ENCODE measurements at places on chromosomes 16 and 17.
A peak's percentile ranks its signal among the peaks of the same experiment; 100 is the strongest.

DNA sequence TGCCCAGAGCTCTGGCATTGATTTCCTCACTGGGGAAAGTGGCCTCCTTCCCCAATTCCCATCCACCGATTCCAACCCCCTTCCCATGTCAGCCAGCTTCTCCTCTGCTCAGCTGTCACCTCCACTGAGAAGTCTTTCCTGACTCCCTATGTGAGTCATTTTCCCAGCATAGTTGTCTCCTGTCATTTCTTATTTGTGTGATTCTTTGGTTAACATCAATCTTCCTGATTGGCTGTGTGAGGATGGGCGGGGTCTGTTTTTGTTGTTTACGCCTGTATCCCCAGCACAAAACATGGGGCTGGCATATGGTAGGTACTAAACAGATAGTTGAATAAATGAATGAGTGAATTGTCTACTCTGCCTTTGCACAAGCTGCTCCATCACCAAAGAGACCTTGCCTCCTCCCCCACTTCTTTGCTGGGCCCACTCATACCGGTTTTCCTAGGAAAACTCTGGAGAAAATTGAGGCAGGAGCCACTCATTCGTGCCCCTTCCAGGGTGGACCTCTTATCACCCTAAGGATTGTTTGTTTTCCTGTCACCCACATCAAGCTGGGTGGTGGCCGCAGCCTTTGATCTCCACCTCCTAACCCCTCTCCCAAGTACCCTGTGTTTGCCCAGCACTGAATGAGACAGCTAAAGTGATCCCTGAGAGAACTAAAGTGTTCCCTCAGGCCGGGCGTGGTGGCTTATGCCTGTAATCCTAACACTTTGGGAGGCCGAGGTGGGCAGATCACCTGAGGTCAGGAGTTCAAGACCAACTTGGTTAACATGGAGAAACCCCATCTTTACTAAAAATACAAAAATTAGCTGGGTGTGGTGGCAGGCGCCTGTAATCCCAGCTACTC, 1.2 kb upstream of the GRB7 start:
- DNase-seq: peak; percentile 79

- no peak for DNase-seq
Measured at GRCh38 chr17:82383411-82383810, 11.8 kb downstream of the UTS2R start.

GRCh38 chr17:10207153-10207552, 8.7 kb upstream of the GAS7 start:
- no peak for DNase-seq

- DNase-seq: no peak
Measured at GRCh38 chr17:48542114-48542656, 2.7 kb downstream of the HOXB2 start.

- DNase-seq: no peak
Measured at GRCh38 chr16:29812754-29813643, 1.0 kb downstream of the PRRT2 start.

DNA sequence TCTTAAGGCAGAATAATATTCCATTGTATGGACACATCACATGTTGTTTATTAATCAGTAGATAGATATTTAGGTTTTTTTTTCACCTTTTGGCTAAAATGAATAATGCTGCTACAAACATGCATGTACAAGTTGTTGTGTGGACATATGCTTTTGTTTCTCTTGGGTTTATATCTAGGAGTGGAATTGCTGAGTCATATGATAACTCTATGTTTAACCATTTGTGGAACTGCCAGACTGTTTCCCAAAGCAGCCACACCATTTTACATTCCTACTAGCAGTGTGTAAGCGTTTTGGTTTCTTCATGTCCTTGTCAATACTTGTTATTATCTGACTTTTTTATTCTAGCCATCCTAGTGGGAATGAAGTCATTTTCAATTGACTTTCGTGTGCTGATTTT, 21.3 kb downstream of the CYLD start:
- DNase-seq: no peak

DNA sequence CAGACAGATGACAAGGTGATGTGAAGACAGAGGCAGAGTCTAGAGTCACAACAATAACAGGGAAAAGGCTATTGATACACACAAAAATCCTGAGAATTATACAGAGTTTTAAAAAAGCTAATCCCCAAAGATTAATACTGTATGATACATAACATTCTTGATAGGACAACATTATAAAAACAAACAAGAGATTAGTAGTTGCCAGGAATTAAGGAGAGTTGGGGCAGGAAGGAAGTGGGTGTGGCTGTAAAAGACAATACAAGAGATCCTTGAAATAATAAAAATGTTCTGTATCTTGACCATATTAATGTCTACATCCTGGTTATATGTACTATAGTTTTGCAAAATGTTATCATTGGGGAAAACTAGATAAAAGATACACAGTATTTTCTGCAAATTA, 309.5 kb upstream of the PMFBP1 start:
- DNase-seq: no peak

DNA sequence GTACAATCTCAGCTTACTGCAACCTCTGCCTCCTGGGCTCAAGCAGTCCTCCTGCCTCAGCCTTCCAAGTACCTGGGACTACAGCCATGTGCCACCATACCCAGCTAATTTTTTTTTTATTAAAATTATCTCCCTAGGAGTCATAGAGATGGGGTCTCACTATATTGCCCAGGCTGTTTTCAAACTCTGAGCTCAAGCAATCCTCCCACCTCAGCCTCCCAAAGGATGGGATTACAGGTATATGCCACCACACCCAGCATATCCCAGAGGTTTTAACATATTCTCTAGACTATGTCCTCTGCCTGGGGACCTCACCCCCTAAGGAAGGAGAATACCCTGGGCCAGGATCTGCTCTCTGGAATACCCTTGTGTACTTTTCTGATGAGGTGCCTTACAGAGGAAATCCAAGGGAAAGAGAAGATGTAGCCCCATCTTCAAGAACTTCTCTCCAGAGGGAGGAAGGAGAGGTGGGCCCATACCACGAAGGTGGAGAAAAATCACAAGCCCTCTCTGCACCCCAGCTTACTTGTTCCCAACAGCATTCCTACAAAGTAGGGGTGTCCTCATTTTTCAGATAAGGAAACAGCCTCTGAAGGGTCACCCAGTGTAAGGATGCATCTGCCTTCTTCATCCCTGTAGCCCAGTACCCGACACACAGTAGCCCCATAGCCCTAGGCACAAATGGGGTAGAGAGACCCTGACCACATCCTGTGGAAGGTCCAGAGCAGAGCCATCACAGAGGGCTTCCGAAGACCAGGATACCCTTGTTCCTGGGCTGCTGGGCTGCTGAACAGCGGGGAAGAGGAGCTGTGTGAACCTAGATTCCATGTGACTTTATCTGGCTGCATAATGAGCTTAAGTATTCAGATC, 151.6 kb downstream of the SOCS1 start:
- DNase-seq: no peak

- DNase-seq: no peak
Measured at GRCh38 chr16:914440-914839, 56.3 kb downstream of the LMF1 start.

- DNase-seq: no peak
Measured at GRCh38 chr17:27038676-27039075, 255.2 kb upstream of the WSB1 start.

- DNase-seq: no peak
Measured at GRCh38 chr17:63682441-63682840, 17.5 kb downstream of the LIMD2 start.

All from upper lobe of right lung (tissue), 1 donor.